ENCODE measurements at places on chromosomes 4 and X.

DNA sequence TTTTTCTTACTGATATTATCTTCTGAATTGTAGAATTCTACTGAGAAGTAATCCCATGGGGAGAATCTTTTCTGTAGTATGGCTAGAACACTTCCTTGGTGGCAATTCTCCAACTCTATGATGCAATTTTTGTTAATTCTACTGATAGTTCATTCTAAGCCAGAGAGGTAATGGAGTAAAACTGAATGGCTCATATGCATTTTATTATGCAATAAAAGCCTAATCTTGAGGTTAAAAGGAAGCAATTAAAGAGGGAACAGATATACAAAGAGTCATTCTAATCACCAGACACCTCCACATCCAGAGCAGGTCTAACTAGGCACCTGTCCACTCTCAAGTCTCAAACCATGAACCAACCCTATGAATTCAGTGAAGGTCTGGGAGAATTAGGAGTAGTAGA, 9.7 kb downstream of the RAP2C start:
- DNase-seq: peak; percentile 63

GRCh38 chr4:121800638-121800960, 524 bp upstream of the EXOSC9 start:
- DNase-seq: no peak

DNA sequence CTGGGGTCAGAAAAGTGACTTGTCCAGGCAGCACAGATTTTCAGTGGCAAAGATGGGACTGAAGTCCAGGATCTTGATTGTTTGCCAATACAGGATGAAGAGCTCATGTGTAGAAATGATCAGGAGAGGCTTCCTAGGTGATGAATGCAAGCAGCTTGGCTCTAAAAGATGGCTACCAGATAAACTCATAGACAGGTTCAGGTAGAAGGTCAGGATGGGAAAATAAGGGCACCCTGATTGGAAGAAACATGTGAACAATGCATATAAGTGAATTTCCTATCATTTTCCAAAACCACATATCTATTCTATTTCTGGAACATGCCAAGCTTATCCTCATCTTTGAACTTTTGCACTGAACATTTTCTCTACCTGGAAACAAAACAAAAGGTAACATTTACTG, 87.7 kb downstream of the FAM13A start:
- no peak for DNase-seq

- peak; percentile 80 for DNase-seq
These were observed 85.3 kb upstream of the RBPJ start for GRCh38 chr4:26235500-26235899.

- peak; percentile 22 for DNase-seq
These were observed at the start of gene BEX2 for GRCh38 chrX:103310555-103311398. BEX2 (minus strand) TSS chrX:103310990; CDS start chrX:103309976, 1,014 bp downstream.

- DNase-seq: no peak
These were observed 27.2 kb upstream of the GRPR start for GRCh38 chrX:16096141-16096540.

DNA sequence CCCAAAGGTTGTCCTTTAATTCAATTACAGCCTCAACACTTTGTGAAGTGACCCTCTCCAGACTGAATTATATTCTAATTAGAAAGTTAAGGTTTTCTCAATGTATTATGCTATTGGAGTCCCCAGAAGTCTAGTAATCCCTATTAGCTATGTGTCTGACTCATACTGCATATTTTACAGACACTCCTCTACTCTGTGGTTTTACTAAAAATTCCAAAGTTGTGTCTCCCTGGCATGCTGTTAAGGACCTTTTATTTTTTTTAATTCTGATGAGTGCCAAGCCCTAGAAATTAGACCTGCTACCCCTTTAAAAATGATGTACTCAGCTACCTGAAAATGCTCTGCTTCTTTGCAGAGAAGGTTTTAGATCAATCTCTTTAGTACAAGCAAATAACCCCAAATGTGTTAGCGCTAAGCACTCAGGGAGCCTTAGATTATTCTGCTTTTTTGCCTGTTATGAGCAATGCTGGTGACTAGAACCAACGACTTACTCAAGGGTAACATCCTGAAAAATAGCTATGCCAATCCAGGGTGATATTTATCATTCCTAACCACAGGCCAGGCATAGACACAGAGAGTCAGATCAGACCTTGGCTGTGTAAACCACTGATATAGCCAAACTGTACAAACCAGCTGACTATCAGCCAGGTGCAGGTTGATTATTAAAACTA, 26.1 kb upstream of the CXCL13 start:
- peak; percentile 86 for DNase-seq

- peak; percentile 94 for DNase-seq
These were observed 90.7 kb downstream of the CDS1 start for GRCh38 chr4:84673475-84674240.

DNA sequence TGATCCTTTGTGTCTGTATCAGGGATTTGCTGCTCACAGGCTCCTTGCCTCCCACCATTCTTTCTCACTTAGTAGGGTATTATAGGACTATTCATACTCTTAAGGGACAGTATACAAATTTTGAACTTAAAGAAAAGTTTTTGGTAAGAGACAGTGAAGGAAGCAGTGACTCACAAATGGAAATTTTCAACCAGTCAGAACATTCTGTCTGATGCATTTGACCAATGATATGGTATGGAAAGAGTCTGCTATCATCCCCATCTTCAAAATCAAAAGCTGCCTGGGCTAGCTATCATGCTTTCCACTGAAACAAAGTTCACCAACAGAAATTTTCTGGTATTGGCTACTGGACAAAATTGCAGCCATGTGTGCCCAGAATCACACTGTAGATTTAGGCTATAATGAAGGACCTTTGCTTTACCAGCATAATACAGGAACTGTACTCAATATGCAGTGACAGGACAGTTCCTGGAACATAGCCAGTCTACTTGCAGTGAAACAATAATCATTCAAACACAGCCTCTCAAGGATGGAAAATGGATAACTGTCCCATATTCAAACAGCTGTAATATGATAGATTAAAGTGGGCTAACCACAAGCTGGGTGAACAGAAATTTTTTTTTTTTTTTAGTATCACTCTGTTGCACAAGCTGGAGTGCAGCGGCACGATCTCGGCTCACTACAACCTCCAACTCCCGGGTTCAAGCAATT, 109.0 kb upstream of the ACSL4 start:
- DNase-seq: peak; percentile 53

DNA sequence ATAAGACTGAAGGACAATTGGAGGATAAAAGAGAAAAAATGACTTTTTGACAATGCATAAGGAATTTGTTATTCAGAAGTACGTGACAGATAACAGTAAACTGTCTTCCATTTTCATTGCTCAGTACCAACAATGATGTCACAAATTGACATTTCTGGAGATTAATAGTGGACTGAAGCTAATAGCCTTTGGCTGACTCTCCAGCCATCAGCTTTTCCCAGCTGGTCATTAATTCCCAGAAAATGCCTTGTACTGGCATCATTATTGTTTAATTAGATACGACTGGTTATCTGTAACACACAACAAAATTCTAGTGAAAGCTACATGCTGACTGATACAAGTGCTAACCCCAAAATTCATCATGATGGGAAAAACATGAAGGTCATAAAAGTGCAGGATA, 147.9 kb upstream of the FGF13 start:
- DNase-seq: no peak

DNA sequence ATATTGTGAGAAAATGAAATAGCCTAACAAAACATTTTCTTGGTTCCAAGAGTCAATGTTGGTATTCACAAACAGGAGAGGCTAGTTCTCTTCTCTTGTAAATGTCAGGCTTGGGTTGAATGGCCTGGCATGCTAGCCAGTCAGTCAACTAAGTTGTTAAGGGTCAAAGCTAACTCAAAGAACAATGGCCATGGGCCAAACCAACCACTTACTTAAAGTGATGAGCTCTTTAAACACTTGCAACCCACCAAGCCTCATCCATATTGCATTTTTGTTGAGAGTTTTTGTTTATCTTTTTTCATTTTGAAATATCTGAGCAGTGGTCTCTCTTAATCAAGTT, 394.5 kb downstream of the RAB28 start:
- DNase-seq: no peak

- DNase-seq: peak; percentile 63
These were observed 356.0 kb downstream of the ADAM29 start for GRCh38 chr4:175273995-175274753.

GRCh38 chr4:55545151-55545550, 1.6 kb downstream of the CLOCK start:
- peak; percentile 21 for DNase-seq

DNA sequence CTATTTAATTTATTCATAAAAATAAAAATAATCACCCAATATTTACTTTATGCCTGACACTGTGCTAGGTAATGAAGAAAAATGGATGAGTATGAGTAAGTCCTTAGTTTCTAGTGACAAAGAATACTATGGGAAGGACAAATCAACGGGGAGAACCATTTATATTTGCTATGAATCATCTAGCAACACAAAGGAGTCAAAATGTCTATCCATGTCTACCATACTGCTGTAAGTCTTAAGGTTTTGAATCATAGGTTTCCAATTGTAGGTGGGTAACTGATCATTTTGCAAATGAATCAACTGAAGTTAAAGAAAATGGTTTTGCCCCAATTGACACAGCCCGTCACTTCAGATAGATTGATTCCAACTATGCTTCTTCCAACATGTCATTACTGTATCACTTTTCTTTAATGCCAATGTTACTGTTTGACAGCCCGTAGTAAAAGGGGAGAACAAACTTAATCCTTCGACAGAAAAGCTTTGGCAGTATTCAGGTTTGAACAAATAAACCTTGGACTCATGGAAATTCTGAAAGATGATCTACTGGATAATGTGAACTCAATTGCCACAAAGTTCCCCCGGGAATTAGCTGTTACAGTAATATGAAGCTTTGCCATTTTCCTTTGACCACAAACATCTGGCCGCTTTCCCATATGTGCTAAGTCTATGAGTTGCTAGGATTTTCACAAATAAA, 3.2 kb downstream of the TDO2 start:
- DNase-seq: peak; percentile 99

- no peak for DNase-seq
These were observed 147.3 kb upstream of the FTHL17 start for GRCh38 chrX:31219174-31219573.

GRCh38 chrX:2710041-2710840, 19.1 kb downstream of the CD99 start:
- DNase-seq: peak; percentile 93

DNA sequence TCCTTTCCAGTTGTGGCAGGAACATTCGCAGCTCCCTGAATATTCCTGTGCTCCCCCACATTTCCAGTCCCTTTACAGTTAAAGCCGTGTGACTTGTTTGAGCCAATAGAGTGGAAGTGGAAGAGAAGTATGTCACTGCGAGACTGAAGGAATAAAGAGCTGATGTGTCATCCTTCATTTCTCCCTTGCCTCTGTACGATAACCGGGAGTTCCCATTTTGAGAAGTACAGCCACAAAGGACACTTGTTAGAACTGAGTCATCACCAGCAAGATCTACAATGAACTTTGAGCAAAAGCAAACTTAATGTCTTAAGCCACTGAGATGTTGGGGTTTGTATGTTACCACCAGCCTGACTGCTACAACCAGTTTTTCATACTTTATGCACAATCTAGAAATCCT, 92.3 kb downstream of the SPRY1 start:
- DNase-seq: peak; percentile 72

- no peak for DNase-seq
These were observed 31.2 kb downstream of the PDE5A start for GRCh38 chr4:119597377-119597776.

- no peak for DNase-seq
These were observed 37.1 kb upstream of the KLHL8 start for GRCh38 chr4:87257523-87257922.

DNA sequence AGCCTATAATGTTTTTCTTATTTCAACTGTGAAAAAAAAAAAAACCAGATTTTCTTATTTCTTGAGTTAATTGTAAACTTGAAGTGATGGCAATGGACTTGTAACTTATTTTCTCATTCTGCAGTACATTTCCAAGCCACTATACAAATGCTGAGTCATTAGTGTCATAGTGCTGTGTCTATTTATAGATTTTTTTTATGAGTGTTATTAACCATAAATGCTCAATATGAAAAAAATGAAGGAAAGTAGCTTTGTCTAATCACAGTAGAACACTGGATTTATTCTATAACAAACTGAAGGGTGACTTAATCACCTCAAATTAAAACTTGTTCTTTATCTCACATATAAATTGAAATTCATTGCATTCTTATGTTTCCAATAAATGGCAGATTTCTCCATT, 718.6 kb downstream of the CCSER1 start:
- no peak for DNase-seq

GRCh38 chrX:637660-638481, 7.3 kb downstream of the SHOX start:
- no peak for DNase-seq

DNA sequence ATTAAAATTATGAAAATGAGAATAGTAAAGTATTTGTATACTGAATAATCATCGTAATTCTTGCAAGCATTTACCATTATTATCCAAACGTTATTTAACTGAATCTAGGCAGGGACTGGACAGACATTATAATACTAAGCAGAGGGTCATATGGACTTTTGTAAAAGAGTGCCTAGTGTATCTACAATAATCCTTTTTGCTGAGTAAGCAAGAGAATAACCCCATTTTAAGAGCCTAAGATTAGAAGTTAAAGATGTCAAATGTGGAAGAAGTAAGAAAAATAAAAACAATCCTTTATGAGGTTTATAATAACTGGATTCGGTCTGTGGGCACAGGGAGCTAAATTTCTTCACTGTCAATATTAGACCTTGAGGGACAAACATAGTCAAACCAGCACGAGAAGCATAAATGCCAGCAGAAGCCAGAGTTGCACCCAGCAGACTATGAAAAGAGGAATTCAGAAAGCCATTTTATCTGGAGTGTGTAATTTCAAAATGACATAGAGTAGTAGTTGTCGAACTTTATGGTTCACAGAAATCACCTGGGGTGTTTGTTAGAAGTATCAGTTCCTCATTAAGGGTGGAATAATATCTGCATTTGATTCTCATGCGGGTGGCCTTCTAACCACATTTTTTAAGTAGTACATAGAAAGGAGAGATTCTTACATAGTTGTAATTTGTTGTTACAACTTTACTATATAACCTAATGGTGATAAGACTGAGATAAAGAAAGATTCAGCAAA, 39.7 kb upstream of the DCLK2 start:
- no peak for DNase-seq

GRCh38 chr4:176363072-176363471, 43.3 kb downstream of the SPCS3 start:
- DNase-seq: no peak

- peak; percentile 20 for DNase-seq
These were observed 25.2 kb upstream of the FGFR3 start for GRCh38 chr4:1767770-1768366.
